ENCODE measurements at places on chromosomes 1 and 21.
A peak's percentile ranks its signal among the peaks of the same experiment; 100 is the strongest.

DNA sequence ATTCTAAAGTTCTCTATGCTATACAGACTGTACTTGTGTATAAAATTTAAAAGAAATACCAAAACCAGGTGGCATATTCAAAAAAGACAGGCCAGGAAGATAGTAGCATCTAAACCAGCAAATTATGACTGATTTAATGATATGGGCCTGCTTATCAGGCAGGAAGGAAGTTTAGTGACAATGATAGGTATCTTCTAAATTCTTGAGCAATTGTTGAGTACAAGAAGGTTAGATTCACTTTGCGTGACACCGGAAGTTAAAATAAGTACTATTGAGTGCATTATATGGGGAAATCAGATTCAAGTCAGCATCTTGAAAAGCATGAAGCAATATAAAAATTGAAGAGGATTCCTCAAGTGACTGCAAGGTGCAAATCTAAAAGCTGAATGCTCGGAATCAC is 186.8 kb upstream of the RGS18 start:
- no peak for DNase-seq

- no peak for DNase-seq
These were observed 8.5 kb downstream of the EDN2 start for GRCh38 chr1:41475859-41476567.

GRCh38 chr1:43509740-43510375 is 20.8 kb upstream of the PTPRF start:
- DNase-seq: no peak

- DNase-seq: no peak
These were observed 194.0 kb downstream of the C1orf94 start for GRCh38 chr1:34370748-34371147.

DNA sequence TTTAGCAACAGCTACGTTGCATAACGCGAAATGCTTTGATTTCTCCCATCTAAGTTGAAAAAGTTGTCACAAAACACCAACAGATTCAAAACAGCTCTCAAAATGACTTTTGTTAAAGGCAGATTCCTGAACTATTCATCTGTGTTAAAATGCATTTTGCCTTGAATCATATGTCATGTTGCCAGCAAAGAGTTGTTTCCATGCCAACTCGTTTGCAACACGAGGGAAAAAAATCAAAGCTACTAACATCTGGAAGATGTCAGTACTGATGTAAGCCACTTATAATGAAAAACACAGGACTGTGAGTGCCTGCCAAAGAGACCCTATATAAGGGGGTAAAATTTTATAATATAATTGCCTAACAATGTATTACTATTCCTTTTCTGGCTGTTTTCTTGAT is 182.7 kb upstream of the PTBP2 start:
- DNase-seq: no peak

DNA sequence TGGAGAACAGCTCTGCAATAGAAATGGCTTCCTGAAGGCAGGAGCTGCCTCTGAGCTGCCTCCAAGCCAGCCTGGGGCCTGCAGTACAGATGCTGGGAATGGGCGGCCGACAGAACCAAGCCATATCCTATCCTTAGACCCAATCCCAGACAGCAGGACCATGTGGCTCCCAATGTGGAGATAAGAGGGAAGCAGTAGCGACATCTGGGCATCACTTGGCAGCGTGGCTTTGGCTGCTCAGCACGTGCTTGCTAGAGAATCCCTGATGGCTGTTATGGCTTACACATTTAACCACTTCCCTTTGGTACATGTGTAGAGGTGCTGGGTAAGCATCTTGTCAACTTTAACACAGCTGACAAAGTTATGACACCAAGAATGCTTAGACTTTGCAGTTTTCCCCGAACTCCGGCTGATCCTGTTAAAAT is 87.7 kb downstream of the MAN1C1 start:
- DNase-seq: no peak

DNA sequence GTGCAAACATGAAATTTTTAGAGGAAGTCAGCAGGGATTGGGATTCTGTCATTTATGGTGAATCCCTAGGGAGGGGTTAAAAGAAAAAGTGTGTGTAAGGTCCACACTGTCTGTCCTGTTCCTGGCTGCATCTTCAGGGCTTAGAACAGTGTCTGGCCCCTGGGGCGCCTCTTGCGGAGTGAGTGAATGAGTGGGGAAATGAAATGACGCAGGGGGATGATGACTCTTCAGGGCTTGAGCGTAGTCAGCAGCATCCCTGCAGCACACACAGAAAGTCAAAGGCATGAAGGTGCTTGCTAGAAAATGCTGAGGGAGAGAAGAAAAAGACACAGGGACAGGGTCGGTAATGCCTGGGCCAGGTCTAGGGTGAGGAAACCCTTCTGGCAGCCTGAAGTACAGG is 57.8 kb downstream of the PGBD5 start:
- DNase-seq: no peak

GRCh38 chr21:28334407-28334806 is 658.3 kb downstream of the LTN1 start:
- no peak for DNase-seq

GRCh38 chr1:78072216-78072615 is 26.4 kb downstream of the GIPC2 start:
- no peak for DNase-seq

GRCh38 chr1:223831755-223832636 is 13.8 kb downstream of the TP53BP2 start:
- no peak for DNase-seq

DNA sequence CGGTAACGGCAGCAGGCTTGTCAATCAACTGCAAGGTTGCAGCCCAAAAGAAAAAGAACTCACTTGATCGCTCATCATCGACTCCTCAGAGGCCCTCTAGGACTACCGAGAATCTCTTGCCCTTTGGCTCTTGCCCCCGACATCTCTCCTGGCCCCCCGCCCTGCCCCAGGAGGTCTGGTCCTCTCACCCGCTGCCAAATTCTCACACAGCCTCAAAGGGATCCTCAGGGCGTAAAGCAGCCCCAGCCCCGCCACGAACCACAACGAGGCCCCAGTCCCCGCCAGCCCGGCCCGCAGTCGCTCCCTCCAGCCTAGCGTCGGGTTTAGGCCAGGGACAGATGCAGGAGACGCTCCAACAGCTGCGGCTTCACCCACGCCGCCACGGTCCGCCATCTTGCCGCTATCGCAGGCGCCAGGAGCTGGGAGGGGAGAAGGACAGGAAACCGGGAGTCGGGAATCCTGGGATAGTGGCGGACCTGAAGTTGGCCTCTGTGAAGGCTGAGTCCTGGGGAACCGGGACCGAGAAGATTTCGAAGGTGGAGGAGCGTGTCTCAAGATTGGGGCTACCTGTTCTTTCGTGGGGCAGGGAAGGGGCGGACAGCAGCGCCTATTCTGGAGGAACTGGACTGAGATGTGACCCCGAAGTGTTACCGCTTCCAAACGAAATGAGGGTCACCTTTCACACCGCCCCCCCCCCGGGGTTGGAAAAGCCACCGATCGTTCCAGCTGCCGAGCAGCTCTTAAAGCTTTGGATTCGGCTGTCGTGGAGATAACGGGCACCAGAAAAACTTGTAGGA is at the start of gene ST7L:
Gene ST7L (minus strand): TSS at position 421 of the 797 bp plus-strand sequence. CDS start 28 bp downstream, at position 393.
- peak; percentile 24 for DNase-seq

DNA sequence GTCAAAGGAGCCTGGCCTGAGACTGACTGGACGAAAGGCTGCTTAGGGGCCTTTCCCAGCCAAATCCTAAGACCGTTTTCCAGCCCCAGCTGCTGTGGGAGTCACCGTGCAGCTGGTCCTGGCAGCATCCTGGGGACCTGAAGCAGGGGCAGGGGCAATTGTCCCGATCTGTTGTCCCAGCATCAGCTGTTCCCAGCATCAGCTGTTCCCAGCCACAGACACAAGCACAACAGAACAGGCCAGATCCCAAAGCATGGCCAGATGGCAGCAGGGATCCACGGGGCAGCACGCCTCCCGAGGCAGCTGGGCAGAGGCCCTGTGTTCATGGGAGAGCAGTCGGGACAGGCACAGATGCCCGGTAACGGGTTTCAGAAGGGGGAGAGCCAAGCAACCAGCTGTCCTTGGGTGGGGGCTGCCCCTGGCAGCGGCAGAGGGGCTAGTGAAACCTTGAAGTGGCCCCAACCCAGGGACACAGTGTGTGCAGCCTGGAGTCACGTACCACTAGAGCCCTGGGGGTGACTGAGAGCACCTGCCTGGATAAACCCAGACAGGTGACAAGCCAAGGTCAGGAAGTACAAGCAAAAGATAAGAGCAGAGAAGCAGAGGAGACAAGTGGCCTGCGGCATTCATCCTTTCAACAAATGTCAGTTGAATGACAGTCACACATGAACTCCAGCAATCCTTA is 13.3 kb downstream of the CELA2B start:
- DNase-seq: no peak

- DNase-seq: peak; percentile 71
These were observed at the start of gene KCNK1 for GRCh38 chr1:233613252-233614172. TSS of gene KCNK1 (plus strand) at chr1:233614106. CDS start at chr1:233614172, 66 bp downstream.

DNA sequence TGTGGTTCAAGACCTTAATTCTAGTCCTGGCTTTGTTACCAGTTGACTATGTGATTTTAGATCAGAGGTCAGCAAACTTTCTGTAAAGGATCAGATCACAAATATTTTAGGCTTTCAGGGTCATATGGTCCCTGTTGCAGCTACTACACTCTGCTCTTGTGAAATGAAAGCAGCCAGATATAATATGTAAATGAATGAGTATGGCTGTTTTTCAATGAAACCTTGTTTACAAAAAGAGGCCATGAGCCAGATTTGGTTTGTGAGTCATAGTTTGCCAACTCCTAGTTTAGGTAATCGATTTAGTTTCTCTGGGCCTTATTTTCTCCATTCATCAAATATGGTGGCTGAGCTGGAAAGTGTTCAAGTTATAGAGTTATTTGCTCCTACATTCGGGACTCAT is 346.7 kb downstream of the NUF2 start:
- DNase-seq: no peak

DNA sequence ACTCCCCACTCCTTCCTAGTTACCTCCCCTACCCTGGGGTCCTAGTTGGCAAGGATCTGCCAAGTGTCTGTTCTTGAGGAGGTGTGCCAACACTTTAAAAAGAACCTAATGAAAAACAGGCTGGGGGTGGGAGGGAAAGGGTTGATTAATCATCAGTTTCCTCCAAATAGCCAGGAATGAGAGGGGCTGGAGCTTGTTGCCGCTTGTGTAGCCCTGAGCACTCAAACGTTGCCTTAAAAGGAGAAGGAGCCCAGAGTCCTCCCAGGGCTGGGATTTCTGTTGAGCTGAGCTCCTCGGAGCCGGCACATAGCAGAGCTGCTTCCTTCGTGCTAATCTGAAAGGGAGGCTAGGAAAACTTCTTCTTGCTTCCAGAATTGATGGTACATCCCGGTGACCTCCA is 15.9 kb downstream of the SHISA4 start:
- no peak for DNase-seq

DNA sequence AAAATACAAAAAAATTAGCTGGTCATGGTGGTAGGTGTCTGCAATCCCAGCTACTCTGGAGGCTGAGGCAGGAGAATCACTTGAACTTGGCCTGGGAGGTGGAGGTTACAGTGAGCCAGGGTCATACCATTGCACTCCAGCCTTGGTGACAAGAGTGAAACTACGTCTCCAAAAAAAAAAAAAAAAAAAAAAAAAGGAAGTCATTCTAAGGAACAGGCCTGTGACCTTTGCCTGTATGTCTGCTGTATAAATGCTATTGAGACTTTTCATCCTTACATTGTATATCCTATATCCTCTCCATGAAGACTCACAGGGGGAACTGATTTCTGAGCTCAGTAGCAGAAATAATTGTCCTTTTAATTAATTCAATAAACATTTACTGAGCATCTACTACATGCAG is 7.5 kb upstream of the CTPS1 start:
- DNase-seq: no peak

GRCh38 chr1:222777977-222778376 is 36.9 kb upstream of the DISP1 start:
- DNase-seq: peak; percentile 78

DNA sequence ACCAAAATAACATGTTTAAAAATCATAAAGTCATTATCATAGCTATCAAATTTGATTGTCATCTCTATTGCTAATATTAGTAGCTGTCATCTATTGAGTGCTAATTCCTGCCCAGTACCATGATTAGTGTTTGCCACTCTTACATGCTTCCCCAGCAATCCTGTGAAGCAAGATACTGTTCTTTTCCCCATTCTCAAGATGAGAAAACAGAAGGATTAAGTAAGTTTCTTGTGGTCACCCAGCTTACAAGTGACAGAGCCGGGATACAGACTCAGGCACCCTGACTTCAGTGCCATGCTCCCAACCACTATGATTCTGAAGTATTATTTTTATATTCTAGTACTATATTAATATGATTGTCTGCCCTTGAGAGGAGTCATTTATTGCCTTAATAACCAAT is 36.5 kb downstream of the LRRC8C start:
- DNase-seq: no peak

GRCh38 chr1:164771041-164771618 is 212.1 kb downstream of the PBX1 start:
- DNase-seq: no peak

DNA sequence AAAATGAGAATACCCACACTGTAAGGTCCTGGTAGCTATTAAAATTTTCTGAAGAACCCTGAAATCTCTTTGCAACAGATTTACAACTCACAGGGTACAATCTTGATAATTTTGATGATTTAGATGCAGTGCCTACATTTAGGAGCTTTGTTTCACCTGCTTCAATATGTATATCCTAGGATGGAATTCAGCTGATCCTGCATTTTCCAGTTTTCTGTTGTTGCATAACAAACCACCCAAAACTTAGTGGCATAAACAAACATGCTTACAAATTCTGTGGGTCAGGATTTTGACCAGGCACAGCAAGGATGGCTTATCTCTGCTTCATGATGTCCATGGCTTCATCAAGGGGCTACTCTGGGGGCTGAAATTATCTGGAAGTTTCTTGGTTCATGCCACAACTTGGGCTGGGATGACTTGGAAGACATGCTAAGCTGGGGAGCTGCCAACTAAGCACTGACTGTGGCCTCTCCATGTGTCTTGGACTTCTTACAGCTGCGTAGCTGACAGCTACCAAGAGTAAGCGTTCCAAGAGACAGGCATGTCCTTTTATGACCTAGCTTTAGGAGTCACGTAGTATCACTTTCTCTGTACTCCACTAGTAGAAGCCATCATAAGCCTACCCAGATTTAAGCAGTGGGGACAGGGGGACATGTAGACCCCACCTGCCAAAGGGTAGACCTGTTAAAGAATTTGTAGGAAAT is 108.5 kb downstream of the CACHD1 start:
- DNase-seq: no peak

GRCh38 chr21:41566500-41567014 is 58.6 kb upstream of the TMPRSS2 start:
- DNase-seq: no peak

DNA sequence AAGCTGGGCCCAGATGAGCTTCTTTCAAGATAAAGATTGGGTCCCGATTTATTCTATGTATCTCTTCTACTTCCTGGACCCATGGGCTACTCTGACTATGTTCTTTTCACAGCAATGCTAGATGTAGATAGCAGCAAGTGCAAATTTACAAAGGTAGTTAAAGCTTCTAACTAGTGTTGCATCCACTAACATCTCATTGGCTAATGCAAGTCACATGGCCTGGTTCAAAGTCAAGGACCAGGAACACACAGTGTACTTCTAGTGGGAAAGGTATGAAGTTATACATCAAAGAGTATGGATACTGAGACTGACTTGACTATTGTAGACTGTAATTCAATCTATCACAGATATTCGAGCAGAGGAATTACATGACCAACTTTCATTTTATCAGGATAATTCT is 588.8 kb downstream of the PLA2G4A start:
- no peak for DNase-seq
